Kasumi-1 (cell line): ENCODE measurements at places on chromosomes 3 and 15.

DNA sequence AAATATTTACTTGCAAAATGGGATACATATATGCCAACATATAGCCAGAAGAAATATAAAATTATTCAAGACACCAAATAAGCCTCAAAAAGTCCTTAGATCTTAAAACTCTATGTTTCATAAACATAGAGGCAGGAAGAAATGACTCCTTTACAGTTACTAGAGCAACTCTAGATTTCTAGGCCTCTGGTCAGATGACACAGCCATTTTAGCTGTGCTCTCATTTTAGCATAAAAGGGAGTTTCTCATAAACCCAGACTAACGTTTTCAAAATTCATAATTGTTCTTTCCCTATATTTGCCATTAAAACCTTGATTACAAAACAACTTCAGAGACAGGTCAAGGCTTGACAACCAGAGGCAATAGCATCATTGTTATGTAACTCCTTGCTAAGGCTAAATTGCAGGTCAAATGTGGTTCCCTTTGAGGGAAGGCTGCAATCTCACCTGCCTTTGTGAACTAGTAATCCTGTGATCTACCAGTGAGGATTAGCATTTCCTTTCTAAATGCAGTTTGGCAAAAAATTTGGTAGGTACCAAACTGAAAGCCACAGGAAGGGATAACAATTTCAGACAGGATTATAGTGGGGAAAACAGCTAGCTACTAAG is 8.2 kb downstream of the THOC7 start:
- no peak for DNase-seq

DNA sequence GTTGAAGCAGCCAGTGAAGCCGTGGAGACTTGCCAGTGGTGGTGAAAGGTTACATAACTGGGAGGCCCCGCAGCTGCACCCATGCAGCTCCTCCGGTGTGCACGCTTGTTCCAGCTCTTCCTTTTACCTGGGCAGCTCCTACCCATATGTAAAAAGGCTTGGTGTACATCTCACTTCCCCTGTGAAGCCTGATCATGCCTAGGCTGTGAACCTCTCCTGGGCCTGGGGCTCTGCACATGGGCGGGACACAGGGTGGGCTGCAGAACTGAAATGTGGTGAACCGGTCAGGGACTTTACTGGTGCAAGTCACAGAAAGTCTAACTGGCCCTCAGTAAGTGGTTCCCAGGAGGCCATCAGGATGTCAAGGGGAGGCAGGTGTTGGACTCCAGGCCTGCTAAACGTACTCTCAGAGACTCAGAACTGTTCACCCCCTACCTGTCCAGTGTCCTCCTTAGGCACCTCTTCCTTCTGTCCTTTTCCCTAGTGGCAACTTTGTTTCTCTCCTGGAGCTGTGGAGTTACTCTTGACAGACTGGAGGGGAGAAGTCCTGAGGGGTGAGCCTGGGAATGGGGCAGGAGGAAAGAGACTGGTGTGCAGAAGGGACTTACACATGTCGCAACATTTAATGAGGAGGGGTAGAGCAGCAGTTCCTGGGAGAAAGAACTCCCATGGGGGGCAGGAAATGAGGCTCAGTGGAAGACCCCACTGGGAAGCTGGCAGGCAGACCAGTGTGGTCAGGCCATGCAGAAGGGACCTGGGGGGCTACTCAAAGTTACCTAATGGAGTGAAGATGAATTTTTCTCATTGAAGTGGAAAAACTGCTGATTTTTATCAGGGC is 148.1 kb downstream of the EEFSEC start:
- DNase-seq: no peak

DNA sequence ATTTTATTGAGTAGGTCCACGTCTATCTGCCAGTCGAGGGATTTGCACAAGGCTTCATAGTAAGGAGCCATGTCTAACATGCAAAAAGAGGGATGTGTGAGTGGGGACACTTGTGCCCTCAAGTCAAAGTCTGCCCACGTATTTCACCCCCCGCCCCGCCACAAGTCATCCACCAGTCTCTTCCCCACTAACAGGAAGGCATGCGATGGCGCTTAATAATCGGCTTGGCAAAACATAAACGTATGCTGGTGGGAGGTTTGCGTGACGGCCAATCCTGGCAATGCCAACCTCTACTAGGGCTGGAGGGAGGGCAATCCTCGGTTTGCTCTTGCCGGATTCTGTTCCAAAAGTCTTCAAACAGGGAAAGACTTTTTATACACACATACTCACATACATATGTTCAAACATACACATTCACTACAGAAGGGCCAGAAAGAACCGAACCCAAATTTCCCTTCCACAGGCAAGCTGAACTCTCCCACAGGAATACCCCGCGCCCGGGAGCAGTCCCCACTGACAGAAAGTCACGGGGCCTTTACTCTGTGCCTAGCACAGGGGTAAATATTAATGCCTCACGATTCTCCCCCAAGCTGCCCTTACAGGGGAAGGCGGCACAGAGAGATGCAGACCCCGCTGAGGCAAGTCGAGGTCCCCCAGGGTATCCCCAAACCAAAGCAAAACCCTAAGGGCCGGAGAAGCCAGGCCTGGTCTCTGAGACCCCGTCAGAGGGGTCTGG is 675 bp downstream of the PSMD6 start:
- peak; percentile 11 for DNase-seq

- DNase-seq: no peak
Measured at GRCh38 chr3:74756674-74757073, 142.2 kb upstream of the CNTN3 start.

- DNase-seq: no peak
Measured at GRCh38 chr3:129281726-129282125, 3.1 kb downstream of the HMCES start.

DNA sequence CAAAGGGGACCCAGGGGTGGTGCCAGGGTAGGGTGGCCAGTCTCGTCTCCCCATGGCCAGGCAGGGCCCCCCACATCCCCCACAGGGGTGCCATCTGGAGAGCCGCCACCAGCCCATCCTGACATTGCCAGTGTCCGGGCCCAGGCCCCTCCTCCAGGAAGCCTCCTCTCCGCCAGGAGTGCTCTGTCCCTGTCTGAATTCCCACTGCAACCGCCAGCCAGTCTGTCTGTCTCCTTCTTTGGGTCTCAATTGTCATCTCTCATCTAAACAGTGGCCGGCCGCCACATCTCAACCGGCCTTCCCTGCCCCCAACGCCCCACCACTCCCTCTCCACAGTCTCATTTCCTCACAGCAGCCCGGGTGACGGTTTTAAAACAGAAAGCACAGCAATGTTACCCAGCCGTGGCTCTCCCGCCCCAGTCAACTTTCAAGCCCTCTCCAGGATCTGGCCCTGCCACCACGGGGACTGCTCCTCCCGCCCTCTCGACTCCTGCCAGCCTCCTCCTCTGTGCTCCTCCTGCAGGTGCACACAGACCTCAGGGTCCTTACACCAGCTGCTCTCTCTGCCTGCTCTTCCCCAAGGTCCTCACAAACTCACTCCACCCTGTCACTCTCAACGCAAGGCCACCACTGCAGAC is 57.0 kb downstream of the IQSEC1 start:
- DNase-seq: peak; percentile 38

- no peak for DNase-seq
Measured at GRCh38 chr3:3109407-3110298, 521 bp downstream of the IL5RA start.

DNA sequence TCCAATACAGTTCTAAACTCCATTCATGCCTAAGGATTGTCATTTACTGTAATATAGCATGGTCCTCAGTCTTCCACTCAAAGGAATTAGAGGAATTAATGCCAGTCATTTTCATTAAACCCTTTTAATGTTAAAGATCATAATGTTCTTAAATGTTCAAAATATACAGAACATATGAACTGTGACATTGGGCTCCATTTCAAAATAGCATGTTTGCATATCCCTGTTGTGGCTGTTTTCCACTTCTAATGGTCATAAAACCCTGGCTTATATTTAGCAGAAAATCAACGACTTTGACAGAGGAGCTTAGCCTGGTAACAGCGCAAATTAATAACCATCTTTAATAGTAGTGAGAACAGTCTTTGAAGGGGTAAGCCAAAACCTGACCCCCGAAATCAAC is 260.7 kb downstream of the UBE2E2 start:
- DNase-seq: no peak

DNA sequence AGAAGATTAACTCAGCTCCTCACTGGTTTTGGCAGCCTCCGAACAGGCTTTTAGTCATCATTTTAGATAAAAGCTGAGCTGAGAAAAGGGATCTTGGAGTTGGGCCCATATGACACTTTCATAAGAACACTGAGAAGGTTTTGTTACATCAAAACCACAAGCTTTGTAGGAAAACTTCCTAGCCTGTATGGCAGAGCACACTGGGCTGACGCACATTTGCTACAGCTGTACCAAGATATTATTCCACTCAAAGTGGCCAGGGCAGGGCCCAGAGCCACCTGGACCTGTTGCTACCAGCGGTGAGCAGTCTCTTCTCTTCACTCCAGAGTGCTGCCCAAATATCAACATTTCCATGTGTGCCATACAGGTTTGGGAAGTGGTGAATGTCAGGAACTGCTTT is 160.5 kb upstream of the CCDC54 start:
- DNase-seq: no peak

GRCh38 chr3:89000886-89001285 is 106.5 kb upstream of the EPHA3 start:
- no peak for DNase-seq
